ENCODE measurements at places on chromosomes 6 and 20.

GRCh38 chr6:32484614-32484998, 44.9 kb downstream of the HLA-DRA start:
- DNase-seq, result no peak

DNA sequence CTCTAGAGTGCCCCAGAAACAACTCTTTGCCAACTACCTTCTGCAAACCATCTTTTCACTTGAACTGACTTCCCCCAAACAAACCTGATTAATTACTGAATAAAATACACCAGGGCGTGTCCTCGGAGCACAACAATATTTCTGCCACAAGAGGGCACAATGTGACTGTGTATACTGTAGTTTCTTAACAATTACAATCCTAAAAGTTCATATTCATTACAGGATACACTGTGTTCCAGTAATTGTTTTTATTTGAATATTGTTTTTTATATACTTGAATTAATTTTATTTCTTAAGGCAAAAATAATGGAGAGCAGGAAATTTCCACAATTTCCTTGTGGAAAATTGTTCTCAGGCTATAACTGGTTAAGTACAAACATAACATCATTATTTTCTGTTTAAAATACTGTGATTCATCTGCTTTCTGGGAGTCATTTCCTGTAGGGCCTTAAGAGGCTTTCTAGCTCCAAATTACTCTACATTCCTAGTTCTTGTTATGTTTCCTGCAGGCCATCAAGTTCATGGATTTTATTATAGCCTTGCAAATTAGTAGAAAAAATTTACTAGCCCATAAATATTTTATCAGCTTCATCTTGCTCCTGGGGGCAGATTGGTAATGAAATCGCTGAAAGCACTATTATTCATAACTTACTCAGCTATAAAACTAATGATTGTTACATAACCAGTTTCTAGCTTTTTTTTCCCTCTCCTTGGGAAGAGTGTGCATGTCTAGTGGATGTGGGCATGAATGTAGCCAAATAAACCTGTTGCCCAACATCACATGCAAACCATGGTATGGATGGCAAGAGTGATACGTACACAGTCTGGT, 51.9 kb upstream of the SLC22A16 start:
- no peak for DNase-seq

GRCh38 chr20:59095140-59095539, 52.6 kb upstream of the PRELID3B start:
- DNase-seq, result no peak

GRCh38 chr20:45589725-45590124, 10.6 kb upstream of the WFDC8 start:
- no peak for DNase-seq

DNA sequence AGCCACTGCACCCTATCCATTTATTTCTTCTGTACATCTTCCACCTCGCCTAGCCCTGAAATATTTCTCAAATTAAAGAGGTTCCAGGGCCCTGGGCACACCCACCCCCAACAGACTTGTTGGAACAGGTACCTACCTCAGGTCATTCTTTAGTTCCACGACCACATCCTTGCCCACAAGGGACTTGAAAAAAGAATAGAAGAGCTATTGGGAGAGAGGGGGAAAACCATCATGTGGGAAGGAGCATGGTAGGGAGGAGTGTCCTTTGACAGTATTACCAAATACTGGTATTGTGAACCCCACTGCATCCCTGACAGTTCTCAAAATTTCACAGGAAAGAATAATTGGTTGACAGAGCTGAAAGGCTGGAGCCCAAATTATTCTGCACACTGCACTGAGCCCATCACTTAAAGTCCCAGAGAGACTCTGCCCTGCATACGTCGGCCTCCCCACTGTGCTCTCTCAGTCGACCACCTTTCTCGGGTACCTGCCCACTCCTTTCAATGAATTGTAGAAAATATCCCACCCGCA, 762 bp downstream of the LSM2 start:
- DNase-seq, result no peak

- DNase-seq, result no peak
These were observed 27.1 kb upstream of the ELOVL5 start for GRCh38 chr6:53375847-53376246.

DNA sequence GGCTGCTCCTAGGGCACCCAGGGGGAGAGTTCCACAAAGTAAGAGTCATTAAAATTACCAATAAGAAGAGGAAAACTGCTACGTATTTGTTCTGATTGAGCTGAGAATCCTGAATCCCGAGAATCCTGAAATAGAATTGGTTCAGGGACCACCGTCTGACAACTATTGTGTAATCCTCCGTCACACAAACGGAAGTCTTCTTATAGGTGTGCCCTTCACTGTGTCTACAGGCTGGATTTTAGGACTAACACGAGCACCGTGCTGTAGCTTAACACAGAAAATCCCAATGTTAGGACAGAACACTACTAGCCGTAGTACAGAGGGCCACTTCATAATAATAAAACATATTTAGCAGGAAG, 50.6 kb upstream of the RNF182 start:
- no peak for DNase-seq

- DNase-seq, result no peak
These were observed 41.6 kb upstream of the ARMC2 start for GRCh38 chr6:108806665-108807064.

GRCh38 chr6:47059216-47059885, 17.2 kb upstream of the ADGRF1 start:
- DNase-seq, result no peak

DNA sequence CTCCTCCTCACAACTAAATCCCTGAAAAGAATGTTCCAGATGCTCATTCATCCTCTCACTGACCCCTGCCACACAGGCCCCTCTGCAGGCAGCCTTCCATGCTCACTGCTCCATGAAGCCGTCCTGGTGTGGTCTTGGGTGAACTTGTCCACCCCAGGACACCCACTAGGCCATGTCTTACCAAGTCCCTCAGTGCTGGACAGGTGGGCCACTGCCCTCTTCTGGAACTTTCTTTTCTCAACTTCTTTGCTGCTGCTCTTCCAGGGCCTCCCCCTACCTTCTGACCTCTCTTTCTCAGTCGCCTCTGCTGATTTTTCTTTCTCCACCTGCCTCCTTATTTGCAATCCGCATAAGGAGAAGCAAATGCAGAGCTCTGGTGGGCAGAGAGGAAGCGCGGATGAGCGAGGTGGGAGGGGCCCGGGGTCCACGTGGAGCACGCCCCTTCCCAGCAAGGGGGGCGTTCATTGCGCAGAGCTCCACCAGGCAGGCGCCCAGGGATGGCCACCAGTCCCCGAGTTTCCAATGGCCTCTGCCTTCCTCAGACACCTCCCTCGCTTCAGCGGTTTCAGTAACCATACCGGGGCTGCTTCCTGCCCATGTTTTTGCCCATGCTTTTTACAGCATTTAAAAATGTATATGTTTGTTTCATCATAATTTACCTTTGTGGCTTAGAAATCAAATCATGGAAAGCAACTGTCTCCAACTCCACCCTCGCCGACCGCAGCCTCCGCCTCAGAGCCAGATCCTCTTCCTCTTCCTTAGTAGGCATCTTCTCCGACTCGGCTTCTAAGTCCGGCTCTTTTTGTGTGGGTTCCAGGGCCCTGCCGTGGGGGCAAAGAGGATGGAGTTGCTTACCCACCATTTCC, 129.6 kb downstream of the ZDHHC14 start:
- DNase-seq, result no peak

DNA sequence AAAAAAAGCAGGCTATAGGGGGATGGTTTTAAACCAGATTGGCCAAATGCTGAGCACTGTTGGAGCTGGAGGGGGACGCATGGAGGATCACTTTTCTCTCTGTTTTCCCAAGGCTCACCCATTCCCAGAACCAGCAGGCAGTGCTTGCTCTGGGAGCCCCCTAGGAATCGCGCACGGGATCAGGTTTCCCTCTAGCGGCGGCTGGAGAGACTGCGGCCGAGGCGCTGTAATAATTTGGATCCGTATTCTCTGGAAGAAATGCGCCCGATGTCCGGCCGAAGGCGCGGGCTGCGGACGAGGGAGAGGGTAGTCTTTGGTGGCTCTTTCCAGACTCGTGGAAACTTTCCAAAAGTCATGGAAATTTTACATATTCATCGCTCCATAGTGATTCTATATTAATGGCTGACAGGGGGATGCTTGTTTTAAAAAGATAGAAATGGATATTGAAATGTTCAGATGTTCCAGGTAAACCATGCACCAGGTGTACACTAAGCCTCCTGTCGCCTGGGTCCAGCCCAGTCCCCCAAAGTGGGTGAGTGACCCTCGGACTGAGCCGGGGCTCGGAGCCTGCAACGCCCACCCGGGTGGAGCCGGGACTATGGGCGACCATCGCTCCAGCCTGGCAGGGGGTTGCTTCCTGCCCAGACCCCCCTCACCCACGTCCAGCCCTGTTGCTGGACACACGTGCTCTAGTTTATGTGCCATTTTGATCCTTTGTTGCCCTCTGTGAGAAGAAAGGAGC, 78.7 kb upstream of the PHACTR3 start:
- DNase-seq, result peak; percentile 31

- DNase-seq, result no peak
These were observed 127.6 kb downstream of the SYNDIG1 start for GRCh38 chr20:24597051-24597450.

GRCh38 chr6:110939429-110940200, 18.9 kb upstream of the GTF3C6 start:
- DNase-seq, result no peak

DNA sequence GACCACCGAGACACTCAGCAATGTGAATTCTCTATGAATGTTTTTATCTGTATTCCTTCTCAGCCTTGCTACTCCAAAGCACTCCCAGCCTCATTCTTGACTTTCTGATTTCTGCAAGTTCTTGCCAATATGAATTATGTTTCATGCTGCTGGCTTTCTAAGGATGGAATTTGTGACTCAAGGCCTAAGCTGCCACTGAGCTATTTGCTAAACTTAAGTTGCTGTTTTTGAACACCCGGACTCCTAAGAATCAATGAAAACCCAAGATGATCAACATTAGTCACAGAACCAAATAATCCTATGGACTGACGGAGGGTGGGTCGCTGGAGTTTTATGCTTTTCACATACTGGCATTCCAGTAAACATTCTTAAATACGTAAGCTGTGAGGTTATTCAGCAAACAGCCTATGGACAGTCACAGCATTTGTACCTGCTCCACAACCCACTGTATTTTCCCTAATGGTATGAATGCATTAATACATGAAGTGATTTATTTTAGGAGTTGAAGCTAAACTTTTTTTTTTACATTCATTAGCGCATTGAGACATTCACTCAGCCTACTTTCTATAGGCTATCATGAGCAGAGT, 8.2 kb upstream of the PXDC1 start:
- no peak for DNase-seq

DNA sequence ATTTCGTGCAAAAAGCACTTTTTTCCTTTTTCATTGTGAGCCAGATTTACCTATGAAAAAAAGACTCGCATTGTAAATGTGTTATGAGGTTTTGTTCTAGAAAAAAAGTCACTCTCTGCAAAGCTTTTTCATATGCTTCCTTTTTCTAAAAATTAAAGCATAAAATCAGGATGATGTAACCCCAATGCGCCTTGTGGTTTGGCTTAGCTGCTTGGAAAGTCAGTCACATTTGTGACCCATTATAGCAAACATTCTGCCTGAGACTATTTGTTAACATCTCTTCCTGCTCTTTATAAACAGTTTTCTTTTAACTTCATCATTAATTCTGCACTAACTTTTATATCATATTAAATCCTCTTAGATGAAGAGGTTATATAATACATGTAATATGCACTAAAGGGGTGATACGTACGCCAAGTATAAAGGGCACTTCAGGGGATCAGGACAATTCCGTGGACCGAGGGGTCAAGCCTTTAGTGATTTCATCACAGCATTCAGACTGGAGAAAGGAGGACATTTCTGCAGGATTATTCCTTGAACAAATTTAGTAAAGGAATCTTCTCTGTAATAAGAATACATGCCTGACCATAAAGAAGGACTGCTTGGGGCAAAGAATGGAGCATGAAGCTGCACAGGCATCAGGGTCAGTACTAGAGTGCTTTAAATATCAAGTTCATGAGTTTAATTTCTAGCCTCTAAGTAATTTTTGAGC, 48.1 kb upstream of the SMLR1 start:
- DNase-seq, result no peak

DNA sequence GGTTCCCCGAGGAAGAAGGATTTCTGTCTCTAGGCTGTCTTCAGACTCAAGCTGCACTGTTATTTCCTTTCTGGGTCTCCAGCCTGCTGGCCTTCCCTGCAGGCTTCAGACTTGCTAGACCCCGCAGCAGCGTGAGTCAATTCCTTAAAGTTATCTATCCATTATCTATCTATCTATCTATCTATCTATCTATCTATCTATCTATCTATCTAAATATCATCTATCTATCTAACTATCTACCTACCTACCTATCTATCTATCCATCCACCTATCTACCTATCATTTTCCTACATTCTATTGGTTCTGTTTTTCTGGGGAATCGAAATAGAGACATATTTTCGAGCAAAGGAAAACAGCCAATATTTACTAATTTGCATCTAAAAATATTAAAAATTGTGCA, 48.7 kb upstream of the BMP6 start:
- no peak for DNase-seq

GRCh38 chr20:63394069-63394919, 33.1 kb upstream of the CHRNA4 start:
- no peak for DNase-seq

DNA sequence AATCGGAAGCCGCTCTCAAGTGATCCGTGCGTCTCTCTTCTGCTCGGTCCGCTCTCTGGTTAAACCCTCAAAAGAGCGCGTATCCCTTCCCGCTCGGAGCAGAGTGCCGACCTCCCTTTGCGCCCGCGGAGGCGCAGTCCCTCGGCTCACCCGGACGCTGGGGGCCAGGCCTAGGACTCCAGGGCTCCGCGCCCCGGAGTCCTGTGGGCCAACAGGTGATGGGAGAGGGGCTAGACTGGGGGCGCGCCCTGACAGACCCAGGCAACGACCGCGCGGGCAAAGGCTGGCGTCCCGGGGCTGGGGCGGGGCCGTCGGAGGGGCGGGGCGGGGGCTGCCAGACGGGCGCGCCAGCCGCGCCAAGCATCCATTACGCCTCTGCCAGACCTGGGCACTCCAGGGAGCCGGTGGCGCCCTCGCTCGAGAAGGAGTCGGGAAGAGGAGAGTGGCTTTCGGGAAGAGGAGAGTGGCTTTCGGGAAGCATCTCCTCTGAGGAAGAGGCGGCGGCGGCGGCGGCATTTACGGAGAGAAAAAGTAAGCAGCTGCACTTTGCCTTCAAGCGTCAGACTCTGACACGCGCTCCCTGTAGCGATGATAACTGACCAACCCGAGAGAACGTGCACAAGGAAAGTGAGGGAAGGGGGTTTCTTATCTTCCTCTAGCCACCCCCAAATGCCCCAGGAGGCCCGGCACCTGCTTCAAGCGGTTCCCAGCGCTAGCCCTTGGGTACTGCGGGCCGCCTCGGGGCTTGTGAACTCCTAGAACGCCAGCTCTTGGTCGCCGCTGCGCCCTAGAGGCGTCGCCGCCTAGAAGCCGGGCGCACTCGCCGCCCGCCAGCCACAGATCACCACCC, 2.6 kb downstream of the EPHA7 start:
- peak; percentile 18 for DNase-seq

DNA sequence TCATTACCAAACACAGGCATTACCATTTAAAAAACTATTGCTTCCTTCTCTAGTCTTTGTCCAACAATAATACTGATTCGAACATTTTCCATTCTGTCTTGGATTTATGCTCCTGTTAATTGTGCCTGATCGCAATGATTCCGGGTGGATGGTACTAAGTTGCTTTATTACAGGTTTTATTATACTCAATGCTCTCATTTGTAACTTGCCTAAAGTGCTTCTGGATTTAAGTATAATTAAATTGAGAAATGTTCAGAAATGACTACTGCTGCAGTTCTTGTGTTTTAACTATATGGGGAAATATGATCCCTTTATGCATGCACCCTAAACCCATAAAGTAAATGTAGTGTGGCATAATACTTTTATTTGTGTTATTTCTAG, 7.2 kb downstream of the TFAP2A start:
- no peak for DNase-seq
